ENCODE measurements at places on chromosomes 3 and 15.

- no peak for DNase-seq
Observed at GRCh38 chr3:186782542-186783057, 777 bp upstream of the EIF4A2 start.

DNA sequence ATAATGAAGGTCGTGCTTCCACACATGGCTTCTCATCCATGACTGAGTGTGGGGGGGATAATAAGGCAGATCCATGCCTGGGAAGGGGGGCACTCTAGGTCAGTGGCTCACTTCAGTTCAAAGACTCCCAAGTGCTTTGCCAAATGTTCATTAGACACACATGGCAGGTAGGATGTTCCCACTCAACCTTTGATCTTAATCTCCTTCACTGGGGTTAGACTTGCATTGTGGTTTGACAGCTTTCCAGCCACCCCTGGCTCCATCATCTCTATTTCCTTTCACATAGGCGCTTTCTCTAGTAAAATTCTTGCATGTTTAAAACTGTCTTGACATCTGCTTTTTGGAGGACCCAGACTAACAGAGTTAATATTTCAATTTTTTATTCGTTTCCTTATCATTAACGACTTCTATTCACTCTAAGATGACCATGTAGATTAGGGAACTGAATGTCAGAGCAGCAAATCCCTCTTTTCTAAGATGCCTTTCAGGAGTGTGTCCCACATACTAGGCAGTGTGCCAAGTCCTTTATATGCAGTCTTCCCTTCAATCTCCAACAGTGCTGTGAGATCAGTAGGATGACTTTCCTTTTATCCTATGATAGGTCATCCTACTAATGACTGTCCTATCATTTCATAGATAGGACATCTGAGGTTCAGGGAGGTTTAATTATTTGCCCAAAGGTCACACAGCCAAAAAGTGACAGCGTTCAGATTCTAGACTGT lies 57.9 kb downstream of the BTD start:
- no peak for DNase-seq

GRCh38 chr3:34175636-34176176 lies 377.3 kb downstream of the PDCD6IP start:
- no peak for DNase-seq

DNA sequence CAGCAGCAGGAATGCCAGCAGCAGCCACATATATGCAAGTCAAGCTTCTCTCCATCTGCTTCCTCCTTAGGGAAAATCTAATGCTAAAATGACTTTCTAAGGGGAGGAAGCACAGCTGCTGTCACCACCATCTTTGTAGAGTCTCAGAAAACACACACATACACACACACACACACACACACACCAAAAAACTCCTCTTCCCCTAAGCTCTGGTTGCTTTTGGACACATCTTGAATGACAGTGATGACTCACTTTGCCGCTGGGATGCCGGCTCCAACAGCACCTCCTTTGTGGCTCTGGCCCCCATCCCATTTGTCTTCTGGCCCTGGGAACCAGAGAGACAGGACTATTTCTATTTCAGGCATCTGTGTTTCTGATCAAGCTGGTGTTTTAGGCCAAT lies 124.8 kb upstream of the GOLIM4 start:
- DNase-seq = no peak

- DNase-seq = no peak
Observed at GRCh38 chr3:187066228-187066995, 72.9 kb downstream of the RPL39L start.

DNA sequence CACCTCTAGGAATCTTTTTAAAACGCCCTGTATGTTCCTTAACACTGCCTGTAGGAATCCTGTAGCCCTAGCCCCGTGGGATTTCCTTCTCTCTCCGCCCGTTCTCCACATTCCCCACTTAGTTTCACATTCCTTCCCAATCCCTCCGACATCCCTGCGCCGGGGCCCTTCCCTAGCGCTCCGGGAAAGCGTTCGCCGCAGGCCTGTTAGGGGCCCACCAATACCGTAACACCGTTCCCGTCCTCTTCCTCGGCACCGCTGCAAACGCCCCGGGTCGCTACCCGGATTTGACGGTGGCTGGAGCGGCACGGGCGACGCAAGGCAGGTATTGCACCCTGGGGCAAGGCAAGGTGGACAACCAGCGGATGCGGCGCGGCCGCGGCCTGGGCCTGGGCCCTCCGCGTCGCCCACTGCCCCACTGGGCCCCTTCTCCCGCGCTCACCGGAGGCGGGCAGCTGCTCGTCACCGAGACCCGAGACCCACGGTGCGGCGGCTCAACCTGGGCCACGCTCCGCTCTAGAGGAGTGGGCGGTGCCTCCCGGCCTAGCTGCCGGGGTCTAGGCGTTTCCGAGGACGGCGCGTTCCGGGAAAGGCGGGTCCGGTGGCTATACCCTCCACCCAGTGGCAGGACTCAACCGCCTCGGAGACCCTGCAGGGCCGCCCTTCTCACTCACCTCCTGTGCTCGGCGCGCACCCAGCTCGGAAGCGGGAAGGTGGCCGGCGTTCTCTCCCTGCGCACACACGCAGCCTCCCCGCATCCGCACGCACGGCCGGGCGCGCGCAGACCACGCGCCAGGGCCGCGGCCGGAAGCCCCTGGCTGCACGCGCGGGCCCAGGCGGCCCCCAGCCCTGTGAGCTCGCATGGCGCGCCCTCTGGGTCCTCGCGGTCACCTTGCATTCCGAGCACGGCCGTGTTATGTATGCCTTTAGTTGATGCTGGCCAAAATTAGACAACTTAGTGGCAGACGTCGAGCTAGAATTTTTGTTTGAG lies at the start of gene B3GALNT1:
Gene B3GALNT1 (minus strand): TSS at position 789 of the 991 bp plus-strand sequence. CDS start 18,595 bp downstream, outside the sequence.
- DNase-seq = no peak

DNA sequence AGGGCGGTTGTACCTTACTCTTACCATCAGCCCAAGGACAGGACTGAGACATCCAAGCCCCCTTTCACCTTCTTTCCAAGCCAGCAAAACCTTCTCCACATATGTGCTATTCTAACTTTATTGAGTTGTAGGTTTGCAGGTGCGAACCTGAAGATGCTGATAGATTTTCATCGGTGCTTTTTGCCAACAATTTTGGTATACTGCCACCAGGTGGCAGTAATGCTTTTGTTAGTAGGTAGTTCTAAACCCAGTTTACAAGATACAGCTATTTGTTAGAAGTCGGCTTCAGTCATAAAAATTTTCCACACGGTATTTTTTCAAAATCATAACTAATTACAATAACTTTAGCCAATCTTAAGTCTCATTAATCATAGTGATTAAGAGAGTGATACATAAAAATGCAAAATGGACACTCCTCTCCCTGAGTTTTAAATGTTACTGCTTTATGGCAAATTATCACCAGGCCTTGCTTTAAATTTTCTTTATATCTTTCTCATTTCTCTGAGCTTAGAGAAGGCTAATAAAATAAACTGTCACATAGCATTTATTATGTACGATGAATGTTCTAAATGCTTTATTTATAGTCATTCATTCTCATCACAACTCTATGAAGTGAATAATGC lies 636 bp downstream of the TBC1D21 start:
- DNase-seq = no peak

GRCh38 chr15:73052653-73053397 lies 562 bp downstream of the NEO1 start:
- no peak for DNase-seq
